ENCODE measurements at places on chromosomes 4 and X. TPM values are rescaled to one million over a fixed set of nuclear protein-coding genes. Genes with fewer than 3 reads are reported as not detected.

DNA sequence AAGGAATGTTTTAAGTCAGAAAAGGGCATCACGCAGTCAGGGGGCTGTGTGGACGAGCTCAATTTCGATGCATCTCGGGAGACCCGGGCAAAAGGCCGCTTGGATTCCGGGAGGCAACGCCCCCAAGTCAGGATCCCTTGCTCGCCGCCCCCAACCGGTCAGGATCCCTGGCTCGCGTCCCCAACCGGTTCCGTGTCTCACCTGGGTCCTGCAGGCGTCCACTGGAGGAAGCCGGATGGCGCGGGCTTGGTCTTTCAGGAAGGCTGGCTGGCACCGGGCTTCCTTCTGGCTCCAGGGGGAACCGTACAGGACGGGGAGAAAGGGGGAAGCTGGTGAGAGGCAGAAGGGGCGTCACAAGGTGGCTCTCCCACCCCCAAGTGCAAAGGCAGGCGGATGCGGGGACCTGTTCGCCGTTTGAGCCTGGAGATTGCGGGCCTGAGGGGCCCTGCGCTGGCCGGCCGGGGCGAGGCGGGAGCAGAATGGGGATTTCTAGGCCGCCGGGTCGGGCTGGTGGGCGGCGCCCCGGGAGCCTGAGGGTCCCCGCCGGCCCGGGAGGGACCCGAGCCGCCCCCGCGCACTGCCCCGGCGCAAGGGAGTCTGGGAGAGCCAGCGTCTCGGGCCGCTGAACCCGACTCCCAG lies 84.7 kb downstream of the HPRT1 start:
- no peak for DNase-seq

DNA sequence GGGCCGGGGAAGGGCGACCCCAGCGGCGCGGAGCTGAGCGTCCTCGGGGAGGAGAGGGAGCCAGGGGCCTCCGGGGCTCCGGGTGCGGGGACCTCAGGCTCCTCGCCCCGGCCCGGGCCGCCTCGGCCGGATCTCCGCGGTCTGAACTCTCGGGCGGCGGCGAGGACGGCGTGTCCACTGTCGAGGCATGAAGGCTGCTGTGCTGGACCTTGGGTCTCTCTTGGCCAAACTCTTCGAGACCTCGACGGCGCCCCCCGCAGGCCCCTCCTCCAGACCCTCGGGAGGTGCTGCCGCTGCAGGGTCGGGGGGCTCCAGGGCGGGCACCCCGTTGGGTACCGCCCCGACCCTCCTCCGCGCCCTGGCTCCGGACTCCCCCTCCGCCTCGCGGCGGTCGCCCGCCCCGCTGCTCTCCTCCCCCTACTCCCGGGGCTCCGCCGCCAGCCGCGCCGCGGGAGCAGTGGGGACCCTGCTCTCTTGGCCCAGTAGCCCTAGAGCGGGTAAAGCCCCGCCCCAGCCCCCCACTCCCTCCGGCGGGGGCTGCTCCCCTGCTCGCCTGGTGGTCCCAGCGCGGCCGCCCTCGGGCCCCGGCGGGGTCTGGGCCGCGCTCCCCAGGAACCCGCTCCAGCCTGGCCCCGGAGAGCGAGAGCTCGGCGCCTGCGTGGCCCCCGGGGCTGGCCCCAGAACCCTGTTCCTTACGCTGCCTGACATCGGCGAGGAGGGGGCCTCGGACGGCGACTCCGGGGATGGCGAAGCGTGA lies 564 bp downstream of the FAM149A start:
- DNase-seq, result peak; percentile 35

Gene CRMP1
- total RNA-seq, result 0.80 TPM

Gene MAGEC2
- total RNA-seq, result not detected

Measured in heart left ventricle (tissue), 16 donors.